GM13977 (cell line): ENCODE measurements at places on chromosomes 1 and 21.

GRCh38 chr1:210236840-210237409 is 4.3 kb downstream of the SERTAD4 start:
- no peak for DNase-seq

DNA sequence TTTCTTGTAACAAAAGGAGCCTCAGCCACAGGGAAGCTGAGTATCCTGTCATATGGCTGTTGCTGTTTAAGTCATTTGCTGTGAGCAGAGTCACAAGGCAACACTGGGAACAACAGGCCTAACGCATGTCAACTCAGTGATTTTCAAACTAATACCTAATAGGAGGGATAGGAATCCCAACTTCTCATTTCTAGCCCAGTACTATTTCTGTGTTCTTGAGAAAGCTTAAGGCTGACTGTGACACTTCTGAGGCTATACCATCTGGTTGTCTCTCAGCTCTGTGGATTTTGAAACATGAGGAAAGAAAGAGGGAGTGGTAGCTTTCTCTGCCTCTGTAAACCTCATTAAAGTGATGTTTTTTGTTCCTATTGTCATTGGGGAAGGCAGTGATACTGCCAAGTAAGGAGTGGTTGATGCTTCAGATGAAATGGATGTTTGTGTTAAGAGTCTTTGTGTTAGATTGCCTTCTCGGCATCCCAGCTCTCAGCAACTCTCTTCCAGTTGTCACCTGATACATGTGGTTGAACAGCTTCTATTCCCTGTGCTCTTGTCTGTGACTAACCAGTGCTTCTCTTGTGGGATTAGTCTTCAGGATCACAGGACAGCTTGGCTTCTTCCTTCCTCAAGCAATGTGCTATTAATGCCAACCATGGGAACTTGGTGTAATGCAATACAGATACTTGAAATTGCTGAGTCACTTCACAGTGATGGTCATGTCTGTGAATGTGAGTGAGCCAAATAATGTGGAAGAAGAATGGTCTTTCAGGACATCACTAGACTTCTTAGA is 166.8 kb upstream of the IVNS1ABP start:
- no peak for DNase-seq

DNA sequence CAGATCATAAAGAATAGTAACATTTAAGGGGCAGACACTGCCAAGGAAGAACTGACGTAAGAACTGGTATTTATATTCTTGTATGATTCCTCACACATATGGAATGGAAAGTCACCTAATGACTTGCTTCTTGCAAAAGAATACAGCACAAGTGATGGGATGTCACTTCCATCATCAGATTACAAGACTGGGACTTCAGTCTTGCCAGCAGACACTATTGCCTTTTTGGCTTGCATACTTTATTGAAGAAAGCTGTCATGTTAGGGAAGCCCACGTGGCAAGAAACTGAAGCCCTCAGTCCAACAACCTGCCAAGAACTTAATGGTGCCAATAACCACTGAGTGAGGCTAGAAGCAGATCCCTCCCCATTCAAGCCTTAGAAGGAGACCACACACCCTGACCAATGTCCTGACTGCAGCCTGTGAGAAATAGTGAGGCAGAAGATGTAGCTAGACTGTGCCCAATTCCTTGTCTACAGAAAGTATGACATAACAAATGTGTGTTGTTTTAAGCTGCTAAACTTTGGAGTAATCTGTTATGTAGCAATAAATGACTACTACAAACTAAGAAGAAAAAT is 12.0 kb downstream of the EGLN1 start:
- no peak for DNase-seq

- no peak for DNase-seq
Observed at GRCh38 chr1:224894915-224895314, 34.6 kb upstream of the DNAH14 start.

GRCh38 chr1:12738934-12739333 is 7.1 kb upstream of the CFAP107 start:
- DNase-seq = no peak

DNA sequence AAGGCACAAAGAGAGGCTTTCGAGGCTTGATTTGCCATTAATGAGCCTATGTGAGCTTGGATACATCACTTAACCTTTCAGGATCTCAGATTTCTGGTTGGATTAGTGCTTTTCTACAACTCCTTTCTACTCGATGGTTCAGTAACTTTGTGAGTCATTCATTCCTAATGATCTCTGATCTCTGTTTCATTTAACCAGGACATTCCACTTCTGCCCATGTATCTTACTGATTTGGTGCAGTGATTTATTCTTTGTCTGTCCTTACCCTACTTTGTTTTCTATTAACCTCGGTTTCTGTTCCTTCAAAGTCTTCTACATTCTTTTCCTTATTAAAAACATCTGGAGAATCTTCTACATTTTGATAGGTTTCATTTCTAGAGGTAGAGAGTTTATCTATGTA is 94.6 kb upstream of the ZBTB18 start:
- no peak for DNase-seq

DNA sequence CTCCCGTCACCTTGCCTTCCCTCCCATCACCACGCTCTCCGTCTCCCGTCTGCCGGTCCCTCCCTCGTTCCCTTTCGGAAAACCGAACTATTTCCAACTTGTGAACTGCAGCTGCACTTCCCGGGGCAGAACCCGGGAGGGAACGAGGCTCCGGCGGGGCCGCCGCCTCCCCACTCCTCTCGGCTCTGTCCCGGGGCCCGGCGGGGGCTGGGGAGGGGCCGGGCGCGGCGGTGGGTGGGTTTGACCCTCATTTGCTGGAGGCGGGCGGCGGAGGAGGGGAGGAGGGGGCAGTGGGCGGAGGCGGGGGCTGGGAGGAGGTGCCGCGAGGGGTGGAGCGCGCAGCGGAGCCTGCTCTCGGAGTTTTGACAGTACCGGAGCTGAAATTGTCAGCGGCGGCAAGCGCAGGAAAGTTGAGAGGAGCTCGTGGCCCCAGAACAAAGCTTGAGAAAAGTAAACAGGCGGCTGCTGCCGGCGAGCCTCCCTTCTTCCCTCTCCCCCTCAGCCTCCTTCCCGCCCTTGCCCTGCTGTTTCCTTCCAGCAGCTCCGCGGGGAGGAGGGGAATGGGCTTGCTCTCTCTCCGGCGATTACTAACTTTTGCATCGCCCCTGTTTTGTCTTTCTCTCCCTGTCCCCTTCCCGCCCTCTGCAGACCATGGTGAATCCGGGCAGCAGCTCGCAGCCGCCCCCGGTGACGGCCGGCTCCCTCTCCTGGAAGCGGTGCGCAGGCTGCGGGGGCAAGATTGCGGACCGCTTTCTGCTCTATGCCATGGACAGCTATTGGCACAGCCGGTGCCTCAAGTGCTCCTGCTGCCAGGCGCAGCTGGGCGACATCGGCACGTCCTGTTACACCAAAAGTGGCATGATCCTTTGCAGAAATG is 2.9 kb downstream of the LMO4 start:
- DNase-seq = peak; percentile 77
